ENCODE measurements at places on chromosomes 3 and 15.
A peak's percentile ranks its signal among the peaks of the same experiment; 100 is the strongest.

GRCh38 chr3:78421247-78421966 is 1346.4 kb downstream of the ROBO1 start:
- ATAC-seq: no peak

DNA sequence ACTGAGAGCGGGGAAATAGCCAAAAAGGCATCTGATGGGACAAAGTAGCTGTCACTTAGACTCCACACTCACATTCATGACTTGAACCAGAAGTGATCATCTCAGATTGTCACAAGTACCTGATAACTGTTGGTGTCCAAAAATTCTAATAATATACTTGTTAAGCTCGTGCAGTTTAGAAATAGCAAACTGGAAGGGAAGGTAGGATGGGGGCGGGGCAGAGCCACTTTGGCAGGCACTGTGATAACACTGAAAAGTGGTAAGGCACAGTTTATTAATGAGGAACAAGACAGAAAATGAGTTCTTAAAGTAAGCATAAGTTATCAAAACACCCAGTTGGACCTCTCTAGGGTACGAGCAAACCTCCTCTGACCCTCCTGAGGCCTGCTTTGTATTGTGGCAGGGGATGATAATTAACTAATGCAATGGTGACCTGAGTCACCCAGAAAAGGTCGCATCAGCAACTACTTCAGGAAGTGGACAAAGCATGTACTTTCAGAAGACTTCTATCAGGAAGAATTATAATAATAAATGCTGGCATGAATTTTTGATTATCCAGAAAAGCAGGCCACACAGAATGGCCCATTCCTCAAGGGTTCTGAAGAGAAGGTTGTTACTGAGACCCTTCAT is 54.4 kb downstream of the ADCY5 start:
- no peak for ATAC-seq

DNA sequence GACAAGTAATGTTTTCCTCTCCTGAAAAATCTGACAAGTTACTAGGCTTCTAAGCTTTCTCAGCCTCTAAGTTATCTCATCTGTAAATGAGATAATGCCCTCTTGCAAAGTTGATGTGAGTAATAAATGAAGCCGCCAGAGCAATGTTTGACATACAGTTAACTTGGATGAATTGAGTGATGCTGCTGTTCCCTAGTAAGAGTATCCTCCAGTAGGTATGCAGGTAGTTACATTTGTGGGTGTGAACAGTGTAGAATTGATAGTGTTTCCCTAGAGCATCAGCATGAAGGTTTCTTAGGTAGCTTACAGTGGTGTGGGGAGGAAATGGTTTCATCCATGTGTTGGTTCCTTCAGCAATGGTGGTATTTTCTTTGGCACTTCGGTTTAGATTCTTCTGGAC is 3.4 kb downstream of the ATP2C1 start:
- no peak for ATAC-seq

DNA sequence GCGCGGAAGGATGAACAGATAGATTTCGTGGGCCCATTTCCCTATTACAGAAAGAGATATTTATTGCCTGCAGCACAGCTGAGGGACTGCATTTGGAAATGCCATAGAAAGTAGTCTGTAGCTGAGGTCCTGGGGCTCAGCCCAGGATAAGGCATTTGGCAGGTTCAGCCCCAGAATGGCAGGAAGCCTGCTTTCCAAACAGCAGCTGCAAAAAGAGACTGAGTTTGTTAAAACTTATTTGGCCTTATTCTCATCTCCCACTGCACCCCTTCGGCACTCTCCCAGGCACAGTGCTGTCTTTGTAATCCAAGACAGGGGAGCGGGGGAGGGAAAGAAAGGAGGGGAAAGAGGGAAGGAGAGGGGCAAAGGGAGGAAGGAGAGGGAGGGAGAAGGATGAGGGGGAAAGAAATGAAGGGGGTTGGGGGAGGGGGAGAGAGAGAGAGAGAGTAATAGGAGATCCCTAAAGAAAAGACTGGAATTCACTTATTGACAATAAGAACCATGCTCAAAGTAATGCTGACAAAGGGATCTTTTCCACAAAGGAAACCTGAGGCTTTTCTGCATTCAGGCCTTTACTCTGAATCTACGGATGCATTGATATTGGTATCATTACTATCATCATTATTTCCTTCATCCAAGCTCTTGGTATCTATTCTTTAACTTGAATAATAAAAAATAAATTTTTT is 94.0 kb upstream of the LRRN1 start:
- no peak for ATAC-seq

DNA sequence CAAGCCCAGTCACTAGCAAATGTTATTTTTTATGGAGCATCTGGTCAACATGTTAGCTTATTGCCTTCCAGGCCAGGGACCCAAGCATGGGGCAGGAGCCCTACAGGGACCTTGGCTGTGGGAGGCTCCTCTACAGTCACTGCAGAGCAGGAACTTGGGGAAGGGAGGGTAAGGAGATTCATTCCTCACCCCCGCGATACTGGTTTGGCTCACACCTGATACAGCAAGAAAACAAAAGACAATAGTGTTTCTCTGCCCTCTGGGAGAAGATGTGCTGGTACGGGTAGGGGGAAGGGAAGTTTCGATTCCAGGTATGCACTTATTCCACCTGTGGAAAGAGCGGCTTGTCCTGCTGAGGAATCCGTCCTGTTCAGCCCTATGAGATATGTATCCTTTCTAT is 77.6 kb downstream of the SLC12A8 start:
- no peak for ATAC-seq

- no peak for ATAC-seq
Measured at GRCh38 chr15:68417897-68418296, 14.1 kb downstream of the ITGA11 start.

GRCh38 chr3:194489736-194490612 is 3.2 kb upstream of the ATP13A3 start:
- ATAC-seq: no peak

GRCh38 chr3:187987924-187988323 is 166.0 kb upstream of the LPP start:
- ATAC-seq: no peak

DNA sequence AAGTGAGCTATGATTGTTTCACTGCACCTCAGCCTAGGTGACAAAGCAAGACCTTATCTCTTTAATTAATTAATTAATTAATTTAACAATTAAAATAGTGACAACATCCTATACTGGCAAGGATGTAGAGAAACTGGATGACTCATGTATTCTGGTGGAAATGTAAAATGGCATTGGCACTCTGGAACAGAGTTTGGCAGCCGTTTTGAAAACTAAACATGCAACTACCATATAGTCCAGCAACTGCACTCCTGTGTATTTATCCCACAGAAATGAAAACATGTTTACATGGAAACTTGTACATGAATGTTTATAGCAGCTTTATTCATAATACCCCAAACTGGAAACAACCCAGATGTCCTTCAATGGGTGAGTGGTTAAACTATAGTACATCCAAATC is 56.6 kb downstream of the ANP32A start:
- ATAC-seq: no peak

DNA sequence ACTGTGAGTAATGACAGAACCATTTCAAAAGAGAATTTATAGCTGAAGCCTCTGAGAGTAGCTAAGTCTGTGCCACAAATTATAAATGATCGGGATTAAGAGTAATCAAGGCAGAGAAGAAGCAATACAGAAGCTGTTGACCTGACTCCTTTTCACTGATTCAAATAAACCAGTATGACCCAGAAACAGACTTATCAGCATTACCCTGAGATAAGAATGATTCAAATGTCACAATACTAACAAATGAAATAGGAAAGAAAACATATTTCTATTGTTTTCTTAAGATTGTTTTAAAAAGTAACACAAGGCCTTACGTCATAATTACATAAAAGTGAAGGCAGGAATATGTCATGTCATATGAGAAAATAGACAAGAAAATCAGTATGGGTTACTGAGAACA is 1534.6 kb downstream of the SI start:
- no peak for ATAC-seq

- ATAC-seq: no peak
Measured at GRCh38 chr3:59171491-59171890, 121.7 kb upstream of the CFAP20DC start.

- no peak for ATAC-seq
Measured at GRCh38 chr3:179037351-179037750, 34.3 kb downstream of the ZMAT3 start.

- no peak for ATAC-seq
Measured at GRCh38 chr15:22956978-22957260, 23.2 kb downstream of the CYFIP1 start.

DNA sequence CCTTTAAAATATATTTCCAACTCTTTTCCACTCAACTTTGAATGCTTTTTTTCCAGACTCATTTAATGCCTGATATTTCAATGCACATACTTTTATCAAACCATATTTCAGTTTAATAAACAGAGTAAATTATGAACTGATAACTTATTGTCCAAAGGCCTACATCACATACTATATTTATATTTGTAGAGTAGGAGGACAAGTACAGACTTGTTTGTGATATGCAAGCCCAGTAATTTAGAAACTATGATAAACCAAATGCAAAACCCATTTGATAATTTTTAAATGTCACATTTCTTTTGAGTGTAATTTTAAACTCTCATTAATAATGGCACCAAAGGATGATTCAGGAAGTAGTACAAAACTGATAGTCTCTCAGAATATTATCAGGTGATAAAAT is 3.3 kb downstream of the RFX7 start:
- no peak for ATAC-seq

DNA sequence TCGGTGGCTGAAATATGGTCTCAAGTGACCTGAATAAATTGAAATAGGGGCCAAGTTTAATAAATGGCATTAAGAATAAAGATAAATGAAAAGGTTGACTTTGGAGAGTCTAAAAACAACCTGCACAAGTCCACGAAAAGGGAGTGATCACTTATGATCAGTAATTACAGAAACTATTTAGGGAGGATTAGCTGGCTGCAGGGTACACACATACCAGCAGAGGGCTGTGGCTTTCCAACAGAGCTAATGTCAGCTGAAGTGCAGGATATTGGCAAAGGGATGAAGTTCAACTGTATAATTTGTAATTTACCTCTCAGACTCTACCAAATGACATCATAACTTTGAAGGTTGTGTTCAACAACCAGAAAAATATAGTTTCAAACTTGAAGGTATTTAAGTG is 86.8 kb downstream of the SYNPR start:
- peak; percentile 20 for ATAC-seq

DNA sequence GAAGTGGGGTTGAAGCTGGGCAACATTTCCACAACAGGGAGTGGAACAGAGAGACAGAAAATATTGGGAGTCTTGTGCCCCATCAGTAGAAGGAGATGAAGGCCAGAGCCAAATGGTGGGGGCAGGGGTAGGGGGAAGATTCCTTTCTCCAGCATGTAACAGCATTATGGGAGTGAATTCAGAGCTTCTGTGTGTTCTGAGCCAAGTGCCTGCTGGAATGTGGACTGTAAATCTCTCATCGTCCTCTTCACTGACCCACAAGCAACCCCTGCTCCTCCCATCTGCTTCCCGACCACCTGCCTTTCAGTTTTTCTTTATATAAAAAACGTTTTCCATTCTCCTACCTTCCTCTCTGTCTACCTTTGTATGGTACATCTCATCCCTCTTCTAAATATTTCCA is 344.2 kb upstream of the TPRG1 start:
- ATAC-seq: no peak

GRCh38 chr3:145557405-145557804 is 603.6 kb downstream of the PLOD2 start:
- no peak for ATAC-seq

GRCh38 chr3:105334138-105334882 is 32.4 kb upstream of the ALCAM start:
- ATAC-seq: no peak

DNA sequence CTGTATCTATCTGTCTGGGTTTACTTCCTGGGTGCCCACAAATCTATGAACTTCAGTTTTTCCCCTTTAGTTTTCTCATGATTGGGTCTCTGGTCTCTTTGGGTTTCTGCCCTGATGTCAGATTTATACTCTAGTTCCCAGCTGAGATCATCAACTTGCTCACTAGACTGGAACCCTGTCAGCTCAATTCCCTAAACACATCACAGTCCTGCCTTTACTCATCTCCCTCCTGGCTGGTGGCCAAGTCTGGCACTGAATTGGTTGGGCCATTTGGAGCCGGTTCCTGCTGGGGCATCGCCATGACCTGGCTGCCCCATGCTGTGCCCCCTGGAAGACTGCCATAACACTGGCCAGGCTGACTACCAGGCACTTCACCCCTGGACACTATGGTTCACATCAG is 345.3 kb downstream of the CHST2 start:
- no peak for ATAC-seq

DNA sequence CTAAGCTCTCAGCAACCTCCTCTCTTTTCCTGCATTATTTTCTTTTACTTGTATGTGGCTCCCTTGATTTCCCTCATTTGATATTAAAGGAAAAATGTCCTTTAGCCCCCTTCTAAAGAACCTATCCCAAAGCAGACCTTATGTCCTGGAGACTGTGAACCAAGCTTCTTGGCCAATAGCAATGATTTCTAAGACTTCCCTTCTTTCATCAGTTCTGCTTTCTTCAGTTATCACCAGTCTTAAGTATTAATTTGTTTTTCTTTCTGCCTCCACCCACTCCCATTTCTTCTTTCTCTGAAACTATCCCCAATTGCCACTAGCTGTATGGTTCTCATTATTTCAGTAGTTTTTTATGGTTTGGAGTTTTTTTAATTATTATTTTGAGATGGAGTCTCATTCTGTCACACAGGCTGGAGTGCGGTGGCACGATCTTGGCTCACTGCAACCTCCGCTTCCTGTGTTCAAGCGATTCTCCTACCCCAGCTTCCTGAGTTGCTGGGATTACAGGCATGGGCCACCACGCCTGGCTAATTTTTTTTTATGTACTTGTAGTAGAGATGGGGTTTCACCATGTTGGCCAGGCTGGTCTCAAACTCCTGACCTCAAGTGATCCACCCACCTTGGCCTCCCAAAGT is 12.1 kb downstream of the TMOD3 start:
- ATAC-seq: no peak

DNA sequence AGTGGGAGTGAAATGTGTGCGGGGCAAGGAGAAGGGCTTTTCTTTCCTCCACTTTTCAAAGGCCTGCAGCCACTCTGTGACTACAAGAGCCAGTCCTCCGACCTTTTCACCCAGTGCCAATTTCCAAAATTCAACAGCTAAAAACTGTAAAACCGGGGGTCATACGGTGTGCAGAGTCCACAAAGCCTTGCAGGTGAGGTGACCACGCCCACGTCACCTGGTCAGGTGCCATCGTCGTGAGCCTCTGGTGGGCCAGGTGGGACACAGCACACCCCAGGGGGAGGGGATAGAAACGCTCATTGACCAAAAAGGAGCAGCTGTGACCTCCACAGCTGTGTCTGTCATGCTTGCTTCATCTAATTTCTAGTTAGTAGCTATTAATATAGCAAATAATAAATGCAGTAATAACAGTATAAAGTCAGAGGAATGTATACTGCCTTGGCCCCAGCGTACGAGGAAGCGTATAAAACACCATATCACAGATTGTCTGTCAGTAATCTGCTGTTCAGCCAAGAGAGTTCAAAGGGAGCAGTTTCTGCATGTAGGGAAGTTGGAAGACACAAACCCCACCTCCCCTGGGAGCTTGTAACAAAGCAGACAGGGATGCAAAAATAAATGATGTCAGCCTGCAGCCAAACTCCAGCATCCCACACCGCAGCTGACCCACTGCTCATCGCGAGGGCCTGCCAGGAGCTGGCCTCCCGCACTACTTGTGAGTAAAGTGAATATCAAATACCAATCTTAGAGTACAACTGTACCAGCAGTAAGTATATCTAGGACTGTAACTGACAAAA is 86.7 kb downstream of the VGLL4 start:
- ATAC-seq: no peak

GRCh38 chr3:123036352-123037014 is 8.9 kb upstream of the SEMA5B start:
- peak; percentile 66 for ATAC-seq

All from motor neuron (in vitro differentiated cells).